ENCODE measurements at places on chromosomes 1 and 21. TPM values are rescaled to one million over a fixed set of nuclear protein-coding genes. Genes with fewer than 3 reads are reported as not detected.

GRCh38 chr1:154877370-154877974, 7.4 kb upstream of the KCNN3 start:
- DNase-seq, result peak; percentile 64
- H3K27me3 ChIP-seq, result no peaks in the 10 kb centered on the region
- no peak overlapping the region for H3K4me3 ChIP-seq
- peak overlapping the region; percentile 38 for H3K27ac ChIP-seq

DNA sequence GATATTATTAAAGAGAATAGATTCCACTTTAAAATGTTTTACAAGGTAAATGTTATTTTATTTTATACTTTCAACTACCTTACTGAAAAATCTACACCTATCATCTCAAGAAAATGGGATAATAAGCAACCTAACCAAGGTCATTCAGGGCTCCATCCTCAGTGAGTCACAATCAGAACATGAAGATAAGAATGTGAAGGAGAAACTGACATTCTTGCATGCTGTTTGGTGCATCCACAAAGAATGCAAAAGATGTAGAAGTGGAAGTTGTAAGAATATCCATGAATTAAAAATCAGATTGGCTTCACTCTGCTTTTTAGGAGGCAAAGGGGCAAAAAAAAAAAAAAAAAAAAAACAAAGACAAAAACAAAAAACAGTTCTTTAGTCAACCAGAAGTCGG, 6.5 kb downstream of the WARS2 start:
- H3K4me1 ChIP-seq, result no peaks in the 10 kb centered on the region
- no peaks in the 10 kb centered on the region for H3K27me3 ChIP-seq
- H3K4me3 ChIP-seq, result no peak overlapping the region
- no peak overlapping the region for H3K27ac ChIP-seq

The S100A14 gene
- polyA plus RNA-seq, result 496 TPM

GRCh38 chr1:201653883-201654282, 115.0 kb downstream of the NAV1 start:
- H3K36me3 ChIP-seq, result no peaks in the 10 kb centered on the region
- H3K4me1 ChIP-seq, result peaks cover 40% of the 10 kb centered on the region

DNA sequence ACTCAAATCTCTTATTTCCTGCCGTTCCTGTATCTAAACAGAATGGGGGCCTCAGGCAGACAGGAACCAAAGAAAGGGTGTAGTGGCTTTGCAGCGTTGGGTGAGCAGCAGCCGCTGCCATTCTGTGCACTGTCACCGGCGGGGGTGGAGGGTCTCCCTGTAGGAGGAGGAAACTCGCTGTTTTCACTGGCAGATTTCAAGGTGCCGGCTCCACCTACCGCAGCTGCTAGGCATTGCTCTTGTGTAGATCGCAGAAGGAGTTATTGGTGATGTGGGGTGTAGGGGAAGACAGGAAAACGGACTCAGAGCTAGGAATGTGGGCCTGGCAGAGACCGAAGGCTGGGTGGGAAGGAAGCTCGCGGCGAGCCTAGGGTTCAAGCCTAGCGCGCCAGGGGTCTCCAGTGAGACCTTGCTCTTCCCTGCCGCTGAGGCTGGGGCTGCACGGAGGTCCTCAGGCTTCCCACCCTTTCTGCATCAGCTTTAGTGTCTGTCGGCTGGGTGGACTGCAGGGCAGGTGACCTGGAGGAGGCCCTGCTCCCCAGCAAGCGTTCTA, 20.8 kb downstream of the ATP5PO start:
- H3K27ac ChIP-seq, result no peak overlapping the region
- DNase-seq, result peak; percentile 81
- H3K36me3 ChIP-seq, result no peaks in the 10 kb centered on the region
- H3K4me3 ChIP-seq, result no peak overlapping the region
- no peaks in the 10 kb centered on the region for H3K27me3 ChIP-seq
- no peaks in the 10 kb centered on the region for H3K4me1 ChIP-seq

- H3K27me3 ChIP-seq, result no peaks in the 10 kb centered on the region
- no peak overlapping the region for H3K27ac ChIP-seq
- DNase-seq, result no peak
- H3K36me3 ChIP-seq, result no peaks in the 10 kb centered on the region
These were observed 49.5 kb downstream of the ATP6V1G3 start for GRCh38 chr1:198491028-198491427.

DNA sequence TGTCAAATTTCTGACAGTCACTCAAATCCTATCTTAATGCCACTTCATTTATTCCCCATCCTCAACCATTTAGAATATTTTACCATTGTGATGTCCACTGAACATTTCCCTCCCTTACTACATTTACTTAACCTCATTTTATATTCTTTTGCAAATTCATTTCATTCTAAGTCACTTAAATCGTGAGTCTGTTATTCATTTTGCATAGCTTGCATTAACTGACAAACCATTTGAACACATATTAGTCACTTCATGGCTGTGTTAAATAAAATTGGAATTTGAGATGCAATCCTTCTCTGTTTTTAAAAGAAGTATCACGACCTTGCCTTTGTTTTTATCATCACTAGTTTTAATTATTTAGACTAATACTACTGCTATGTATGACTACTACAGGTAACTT, 199.4 kb upstream of the COL11A1 start:
- H3K27ac ChIP-seq, result no peak overlapping the region
- no peaks in the 10 kb centered on the region for H3K27me3 ChIP-seq
- DNase-seq, result no peak
- no peaks in the 10 kb centered on the region for H3K4me1 ChIP-seq
- no peaks in the 10 kb centered on the region for H3K36me3 ChIP-seq

DNA sequence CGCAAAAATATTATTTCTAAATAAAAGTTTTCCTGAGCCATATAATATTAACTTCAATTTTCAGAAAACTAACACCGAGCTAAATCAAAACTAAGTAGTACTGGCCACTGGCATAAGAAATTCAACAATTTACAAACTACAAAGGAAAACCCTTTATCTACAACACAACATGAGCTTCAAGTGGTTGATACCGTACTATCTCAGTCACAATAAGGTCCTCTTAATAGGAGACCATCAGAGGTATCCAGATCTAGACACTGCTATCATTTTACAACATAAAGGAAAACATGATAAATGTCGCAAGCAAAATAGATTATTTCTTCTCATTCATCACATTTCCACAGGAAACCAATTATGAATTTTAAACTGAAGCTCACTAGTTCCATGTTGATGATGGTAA, 39.5 kb downstream of the GATAD2B start:
- H3K27me3 ChIP-seq, result no peaks in the 10 kb centered on the region
- no peak for DNase-seq
- H3K36me3 ChIP-seq, result no peaks in the 10 kb centered on the region
- peaks cover 7% of the 10 kb centered on the region for H3K4me1 ChIP-seq
- no peak overlapping the region for H3K4me3 ChIP-seq

The RHCE gene
- polyA plus RNA-seq, result 0.46 TPM

DNA sequence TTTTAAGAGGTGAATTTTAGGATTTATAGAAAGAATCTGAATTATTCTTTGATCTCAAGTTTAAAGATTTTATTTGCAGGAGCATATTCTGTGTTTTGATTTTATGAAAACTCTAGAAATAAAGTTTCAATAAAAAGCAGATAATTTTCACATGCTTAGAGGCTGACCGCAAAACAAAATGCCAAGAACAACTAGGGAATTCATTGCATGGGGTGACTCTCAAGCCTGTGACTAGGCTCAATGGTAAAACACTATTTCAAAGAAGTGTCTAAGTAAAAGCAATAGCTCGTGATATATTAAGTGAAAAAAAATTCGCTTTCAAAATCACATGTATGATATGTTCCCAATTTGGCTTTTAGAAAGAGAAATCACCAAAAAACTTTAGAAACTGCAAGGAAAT, 49.6 kb downstream of the RPL5 start:
- DNase-seq, result no peak
- no peaks in the 10 kb centered on the region for H3K27me3 ChIP-seq
- no peak overlapping the region for H3K4me3 ChIP-seq
- H3K4me1 ChIP-seq, result no peaks in the 10 kb centered on the region

DNA sequence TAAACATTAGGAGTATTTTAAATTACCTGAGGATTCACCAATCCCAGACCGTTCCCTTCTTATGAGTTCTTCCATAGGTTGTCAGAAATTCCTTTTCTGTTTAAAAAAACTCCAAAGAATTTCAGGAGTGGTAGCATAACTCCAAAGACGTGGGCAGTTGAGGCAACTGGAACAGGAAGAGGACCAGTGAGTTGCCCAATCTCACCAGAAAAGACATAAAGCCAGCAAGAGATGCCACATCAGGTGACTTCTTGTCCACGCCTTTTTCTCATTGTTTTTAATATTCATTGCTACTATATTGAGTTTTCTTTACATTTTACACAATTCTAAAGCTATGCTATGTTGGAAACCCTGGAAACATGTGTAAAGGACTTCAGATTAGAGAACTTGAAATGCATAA, 88.1 kb upstream of the JAK1 start:
- no peak for DNase-seq
- no peak overlapping the region for H3K4me3 ChIP-seq
- H3K4me1 ChIP-seq, result no peaks in the 10 kb centered on the region
- peaks cover 22% of the 10 kb centered on the region for H3K36me3 ChIP-seq
- H3K27ac ChIP-seq, result no peak overlapping the region

The CD34 gene
- 18.0 TPM for polyA plus RNA-seq

DNA sequence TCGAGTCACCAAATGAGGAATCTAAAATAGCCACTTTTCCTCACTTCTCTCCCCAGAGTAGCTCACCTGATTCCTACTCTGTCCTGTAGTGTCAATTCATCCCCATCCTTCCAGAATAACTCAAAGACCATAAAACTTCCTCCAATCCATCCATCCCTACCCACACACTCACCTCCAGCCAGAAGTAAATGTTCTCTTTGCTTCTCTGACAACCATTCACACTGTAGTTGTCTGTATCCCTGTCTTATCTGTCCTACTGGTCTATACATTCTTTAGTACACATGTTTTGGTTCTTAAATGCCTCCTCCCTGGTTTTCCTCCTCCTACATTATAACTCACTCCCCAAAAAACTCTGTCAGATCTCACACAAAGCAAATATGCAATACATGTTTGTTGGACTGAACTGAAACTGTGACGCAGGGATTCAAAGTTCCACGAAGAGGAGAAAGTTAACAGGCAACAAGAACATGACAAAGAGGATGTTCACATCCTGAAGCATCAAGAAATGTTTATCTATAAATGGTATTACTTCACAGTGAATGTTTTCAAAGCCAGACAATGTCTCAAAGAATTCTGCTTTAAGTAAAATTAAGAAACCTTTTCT, 11.0 kb downstream of the TP53BP2 start:
- peaks cover 18% of the 10 kb centered on the region for H3K4me1 ChIP-seq
- H3K36me3 ChIP-seq, result no peaks in the 10 kb centered on the region
- no peaks in the 10 kb centered on the region for H3K27me3 ChIP-seq
- H3K4me3 ChIP-seq, result no peak overlapping the region

The CD247 gene
- 2.8 TPM for polyA plus RNA-seq

DNA sequence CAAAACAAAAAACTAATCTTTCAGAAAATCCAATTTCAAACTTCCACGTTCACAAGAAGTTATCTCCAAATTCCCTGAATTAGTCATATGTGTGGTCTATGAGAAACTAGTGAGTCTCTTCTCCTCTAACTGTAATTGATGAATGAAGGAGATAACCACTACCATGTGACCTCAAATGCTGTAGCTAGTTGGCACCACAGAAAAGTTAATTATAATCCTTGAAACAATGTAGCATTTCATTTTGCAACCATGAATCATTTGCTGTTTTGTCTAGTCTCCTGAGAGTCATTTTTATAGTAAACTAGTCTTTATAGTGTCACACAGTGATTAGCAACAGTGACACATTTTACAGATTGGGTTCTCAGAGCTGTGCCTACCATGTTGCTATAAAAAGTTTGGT, 287.5 kb downstream of the LRRIQ3 start:
- no peaks in the 10 kb centered on the region for H3K4me1 ChIP-seq
- no peaks in the 10 kb centered on the region for H3K36me3 ChIP-seq
- H3K27ac ChIP-seq, result no peak overlapping the region
- no peak for DNase-seq
- no peaks in the 10 kb centered on the region for H3K27me3 ChIP-seq
- no peak overlapping the region for H3K4me3 ChIP-seq

The DNASE2B gene
- 0.09 TPM for polyA plus RNA-seq

The STMN1 gene
- polyA plus RNA-seq, result 30.9 TPM

The ACTL8 gene
- polyA plus RNA-seq, result 0.03 TPM

GRCh38 chr1:43381612-43382011, 8.0 kb downstream of the MED8 start:
- H3K27ac ChIP-seq, result peak overlapping the region; percentile 6
- no peak overlapping the region for H3K4me3 ChIP-seq
- peaks cover 3% of the 10 kb centered on the region for H3K4me1 ChIP-seq
- H3K27me3 ChIP-seq, result no peaks in the 10 kb centered on the region
- no peak for DNase-seq

DNA sequence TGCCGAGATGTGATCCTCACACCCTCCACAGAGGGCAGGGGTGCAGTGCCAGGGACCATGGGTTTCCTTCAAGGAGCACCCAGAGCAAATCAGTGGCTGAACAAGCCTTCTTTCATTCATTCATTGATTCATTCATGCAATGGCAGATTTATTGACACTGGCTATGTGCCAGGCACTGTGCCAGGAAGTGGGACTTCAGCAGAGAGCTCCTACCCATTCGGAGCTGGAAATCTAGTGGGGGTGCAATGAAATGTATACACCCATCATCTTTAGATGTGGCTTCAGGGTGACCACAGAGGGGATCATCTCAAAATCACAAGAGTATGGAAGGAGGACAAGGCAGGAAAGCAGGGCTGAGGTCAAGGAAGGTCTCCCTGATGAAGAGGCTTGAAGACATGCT, 18.9 kb downstream of the SLC6A9 start:
- H3K4me3 ChIP-seq, result no peak overlapping the region
- H3K4me1 ChIP-seq, result peaks cover 25% of the 10 kb centered on the region
- peak; percentile 30 for DNase-seq
- no peaks in the 10 kb centered on the region for H3K36me3 ChIP-seq
- no peaks in the 10 kb centered on the region for H3K27me3 ChIP-seq
- no peak overlapping the region for H3K27ac ChIP-seq

DNA sequence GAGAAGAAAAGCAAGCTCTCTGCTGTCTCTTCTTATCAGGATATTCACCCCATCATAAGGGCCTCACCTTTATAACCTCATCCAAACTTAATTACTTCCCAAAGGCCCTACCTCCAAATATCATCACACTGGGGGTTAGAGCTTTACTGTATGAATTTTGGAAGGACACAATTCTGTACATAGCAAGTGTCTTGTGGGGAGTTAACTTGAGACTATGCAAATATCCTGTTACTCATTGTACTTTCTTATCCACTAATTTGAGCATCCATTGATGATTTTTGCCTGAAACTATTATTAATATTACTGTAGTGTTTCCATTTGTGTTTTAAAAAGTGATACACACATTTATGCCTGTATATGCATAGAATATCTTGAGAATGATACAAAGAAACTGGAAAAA, 129.1 kb upstream of the IVNS1ABP start:
- H3K27ac ChIP-seq, result no peak overlapping the region
- no peak overlapping the region for H3K4me3 ChIP-seq
- no peaks in the 10 kb centered on the region for H3K27me3 ChIP-seq
- H3K4me1 ChIP-seq, result peaks cover 29% of the 10 kb centered on the region
- no peaks in the 10 kb centered on the region for H3K36me3 ChIP-seq

The CNKSR1 gene
- polyA plus RNA-seq, result 54.1 TPM

- no peaks in the 10 kb centered on the region for H3K4me1 ChIP-seq
- H3K27ac ChIP-seq, result no peak overlapping the region
- no peaks in the 10 kb centered on the region for H3K27me3 ChIP-seq
- H3K36me3 ChIP-seq, result no peaks in the 10 kb centered on the region
- H3K4me3 ChIP-seq, result no peak overlapping the region
These were observed 23.2 kb upstream of the CLDN17 start for GRCh38 chr21:30189773-30190172.

The C1QTNF12 gene
- 157 TPM for polyA plus RNA-seq

The KCNA10 gene
- polyA plus RNA-seq, result not detected

- peaks cover 3% of the 10 kb centered on the region for H3K4me1 ChIP-seq
- no peak overlapping the region for H3K4me3 ChIP-seq
- no peak for DNase-seq
- H3K27ac ChIP-seq, result no peak overlapping the region
These were observed 2.5 kb downstream of the GPR3 start for GRCh38 chr1:27394925-27395324.

The SPRR2F gene
- polyA plus RNA-seq, result 0.10 TPM

Measured in small intestine (tissue), 16 donors.